SW 1271 (cell line): ENCODE measurements at places on chromosomes 13 and 19.
A peak's percentile ranks its signal among the peaks of the same experiment; 100 is the strongest.

GRCh38 chr19:43847884-43848283 lies 20.8 kb downstream of the ZNF283 start:
- DNase-seq, result no peak

- DNase-seq, result peak; percentile 92
Observed at GRCh38 chr13:60163478-60164233, at the start of gene DIAPH3. DIAPH3 (minus strand) TSS chr13:60163928; CDS start chr13:60163766, 162 bp downstream.

DNA sequence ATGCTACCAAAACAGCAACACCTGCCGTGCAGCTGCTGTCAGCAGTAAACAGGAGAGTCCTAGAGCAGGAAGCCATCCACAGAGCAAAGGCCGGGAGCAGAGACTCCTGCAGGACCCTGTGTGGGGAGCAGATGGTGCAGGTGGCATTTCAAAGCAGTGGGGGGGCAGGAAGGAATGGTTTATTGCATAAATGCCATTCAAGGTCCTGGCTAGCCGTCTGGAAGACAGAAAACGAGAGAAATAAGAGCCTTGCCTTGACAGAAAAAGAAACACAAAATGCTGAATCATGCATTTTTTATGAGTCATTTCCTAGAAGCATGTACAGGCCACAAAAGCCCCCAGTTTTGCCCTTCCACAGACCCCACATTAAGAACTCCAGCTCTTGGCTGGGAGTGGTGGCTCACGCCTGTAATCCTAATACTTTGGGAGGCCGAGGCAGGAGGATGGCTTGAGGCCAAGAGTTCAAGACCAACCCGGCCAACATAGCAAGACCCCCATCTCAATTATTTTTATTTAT lies 5.4 kb downstream of the RSPH6A start:
- DNase-seq, result no peak

- DNase-seq, result no peak
Observed at GRCh38 chr19:29563486-29564101, 37.8 kb downstream of the VSTM2B start.

DNA sequence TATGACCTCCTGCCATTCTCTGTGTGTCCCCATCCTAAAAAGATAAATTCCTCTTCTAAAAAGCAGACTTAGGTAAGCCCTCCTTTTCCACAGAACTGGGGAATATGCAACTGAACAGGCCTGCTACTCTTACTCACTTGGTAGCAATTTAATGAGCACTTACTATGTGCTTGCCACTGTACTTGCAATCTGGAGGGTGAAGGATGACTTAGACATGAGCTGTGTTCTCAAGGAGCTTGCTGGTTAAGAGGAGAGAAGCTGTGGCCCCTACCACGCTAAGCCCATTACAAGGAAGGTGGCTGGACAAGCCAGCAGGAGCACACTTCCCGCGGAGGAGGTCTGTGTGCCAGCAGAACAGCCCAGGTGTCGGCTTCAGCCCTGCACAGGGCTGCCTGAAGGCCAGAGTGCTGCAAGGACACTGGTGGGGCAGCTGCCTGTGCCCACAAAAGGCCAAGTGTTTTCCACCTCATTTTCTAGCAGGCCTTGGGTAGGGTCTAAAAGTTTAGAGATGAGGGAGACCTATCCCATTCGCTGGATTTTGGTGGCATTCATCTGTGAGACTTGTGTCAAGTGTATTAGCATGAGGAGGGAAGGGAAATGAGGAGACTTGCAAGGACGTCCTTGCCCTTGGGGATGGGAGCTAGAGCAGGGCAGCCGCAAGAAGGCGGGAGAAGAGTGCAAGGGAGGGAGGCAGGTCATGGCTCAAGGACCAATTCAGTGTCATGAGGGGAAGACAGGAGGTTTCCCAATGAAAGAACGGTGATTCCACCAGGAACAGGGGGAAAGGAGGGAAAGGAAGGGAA lies 52.0 kb downstream of the COL4A1 start:
- DNase-seq, result no peak

- no peak for DNase-seq
Observed at GRCh38 chr13:45863709-45864590, 12.4 kb upstream of the SIAH3 start.

DNA sequence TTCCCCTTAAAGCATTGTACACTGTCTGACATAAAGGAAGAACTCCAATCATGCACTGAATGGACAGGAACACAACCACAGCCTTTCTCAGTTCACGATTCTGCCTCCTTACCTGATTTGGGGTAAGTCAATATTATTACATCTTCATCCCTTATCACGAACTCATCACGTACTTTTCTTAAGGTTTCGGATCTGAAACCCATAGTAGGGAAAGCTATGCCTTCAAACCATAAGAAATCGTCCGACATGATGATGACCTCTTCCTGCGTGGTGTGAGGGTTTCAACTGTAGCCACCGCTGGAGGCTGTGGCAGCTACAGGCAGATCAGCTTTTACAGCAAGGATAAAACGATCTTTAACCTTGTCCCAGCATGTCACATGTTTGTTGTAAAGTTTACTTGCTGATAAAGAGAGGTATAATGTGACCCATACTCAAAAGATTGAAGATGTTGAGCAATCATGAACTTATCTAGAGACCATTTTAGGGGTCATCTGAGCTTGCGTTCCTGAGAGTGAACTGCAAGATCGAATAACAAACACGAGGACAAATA lies at the start of gene SULT2A1:
Gene SULT2A1, minus strand, starts transcription at position 306 of the 550 bp plus-strand sequence. Its CDS starts 58 bp downstream, at position 248.
- no peak for DNase-seq

DNA sequence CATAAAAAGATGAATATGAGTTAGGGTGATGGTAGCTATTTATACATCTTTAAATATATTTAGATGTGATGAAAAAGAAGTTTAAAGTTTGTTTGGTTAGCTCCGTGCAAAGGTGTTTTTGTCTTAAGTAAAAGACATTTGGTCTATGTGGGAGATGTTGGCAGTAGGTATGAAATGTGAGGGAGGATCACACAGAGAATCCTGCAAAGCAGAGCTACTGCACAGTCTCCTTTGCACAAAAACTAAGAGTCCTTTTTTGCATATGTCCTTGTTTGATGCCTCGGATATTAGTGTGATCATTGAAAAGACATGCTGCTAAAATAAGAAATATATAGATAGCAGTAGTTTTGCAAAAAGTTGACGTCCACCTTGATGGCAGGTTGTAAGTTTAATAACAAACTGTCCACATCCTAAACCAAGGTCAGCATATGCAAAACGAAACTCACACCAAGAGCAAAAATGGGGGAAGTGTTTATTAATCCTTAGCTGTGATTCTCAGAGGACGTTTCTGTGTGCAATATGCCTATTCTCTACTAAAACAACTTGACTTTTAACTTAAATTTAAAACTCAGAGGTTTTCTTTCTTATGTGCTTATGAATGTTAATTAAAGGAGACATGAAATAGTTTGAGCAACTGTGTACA lies 870.1 kb downstream of the PCDH9 start:
- DNase-seq, result no peak

DNA sequence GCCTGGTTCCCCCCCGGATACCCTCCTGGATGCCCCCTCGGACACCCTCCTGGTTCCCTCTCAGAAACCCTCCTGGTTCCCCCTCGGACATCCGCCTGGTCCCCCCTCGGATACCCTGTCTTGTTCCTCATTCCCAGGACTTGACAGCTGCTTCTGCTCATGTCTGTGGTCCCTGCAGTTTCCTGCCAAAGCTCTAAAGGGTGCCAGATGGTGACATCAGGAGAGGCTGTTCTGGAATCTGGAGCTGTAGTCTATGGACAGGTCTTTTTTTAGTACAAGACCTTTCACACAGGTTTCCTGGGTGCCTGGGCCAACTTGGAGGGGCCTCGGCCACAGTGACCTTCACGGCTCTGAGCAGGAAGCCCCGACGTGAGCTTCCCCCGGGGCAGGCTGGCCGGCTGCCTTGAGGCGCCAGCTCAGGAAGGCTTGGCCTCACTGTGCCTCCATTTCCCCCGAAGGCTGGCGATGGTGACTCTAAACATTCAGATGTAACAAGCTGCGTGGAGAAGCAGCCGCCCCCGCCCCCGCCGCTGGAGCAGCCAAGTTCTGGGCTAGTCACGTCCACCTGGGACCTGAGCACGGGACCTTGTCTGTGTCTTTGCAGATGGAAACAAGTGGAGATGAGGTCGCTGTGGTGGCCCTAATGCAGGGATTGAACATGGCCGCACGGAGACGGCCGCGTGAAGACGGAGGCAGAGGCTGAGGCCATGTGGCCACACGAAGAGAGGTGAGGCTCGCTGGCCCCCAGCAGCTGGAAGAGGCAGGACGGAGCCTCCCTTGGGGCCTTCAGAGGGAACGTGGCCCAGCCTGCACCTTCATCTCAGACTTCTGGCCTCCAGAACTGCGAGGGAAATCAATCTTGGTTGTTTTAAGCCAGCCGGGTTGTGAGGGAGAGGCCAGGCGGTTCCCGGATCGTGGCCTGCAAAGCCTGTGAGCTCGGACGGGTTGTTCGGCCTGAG lies 12.7 kb downstream of the SGTA start:
- no peak for DNase-seq

DNA sequence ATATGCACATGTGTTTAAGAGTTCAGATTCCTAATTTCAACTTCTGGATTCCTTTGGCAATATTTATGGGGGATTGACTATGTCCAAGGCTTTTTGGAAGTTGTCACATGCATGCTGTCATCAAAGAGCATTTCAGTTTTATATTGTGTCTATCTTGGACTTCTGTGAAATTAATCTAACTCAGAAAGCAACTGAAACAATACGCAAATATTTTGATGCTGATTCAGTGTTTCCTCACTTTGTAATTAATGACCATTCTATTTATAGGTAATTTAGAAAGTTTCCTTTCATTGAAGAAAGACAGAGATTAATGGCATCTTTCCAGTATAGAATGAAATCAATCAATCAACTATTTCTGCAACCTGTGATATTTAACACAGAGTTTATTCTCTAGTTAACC lies 550.1 kb downstream of the PCDH9 start:
- no peak for DNase-seq

DNA sequence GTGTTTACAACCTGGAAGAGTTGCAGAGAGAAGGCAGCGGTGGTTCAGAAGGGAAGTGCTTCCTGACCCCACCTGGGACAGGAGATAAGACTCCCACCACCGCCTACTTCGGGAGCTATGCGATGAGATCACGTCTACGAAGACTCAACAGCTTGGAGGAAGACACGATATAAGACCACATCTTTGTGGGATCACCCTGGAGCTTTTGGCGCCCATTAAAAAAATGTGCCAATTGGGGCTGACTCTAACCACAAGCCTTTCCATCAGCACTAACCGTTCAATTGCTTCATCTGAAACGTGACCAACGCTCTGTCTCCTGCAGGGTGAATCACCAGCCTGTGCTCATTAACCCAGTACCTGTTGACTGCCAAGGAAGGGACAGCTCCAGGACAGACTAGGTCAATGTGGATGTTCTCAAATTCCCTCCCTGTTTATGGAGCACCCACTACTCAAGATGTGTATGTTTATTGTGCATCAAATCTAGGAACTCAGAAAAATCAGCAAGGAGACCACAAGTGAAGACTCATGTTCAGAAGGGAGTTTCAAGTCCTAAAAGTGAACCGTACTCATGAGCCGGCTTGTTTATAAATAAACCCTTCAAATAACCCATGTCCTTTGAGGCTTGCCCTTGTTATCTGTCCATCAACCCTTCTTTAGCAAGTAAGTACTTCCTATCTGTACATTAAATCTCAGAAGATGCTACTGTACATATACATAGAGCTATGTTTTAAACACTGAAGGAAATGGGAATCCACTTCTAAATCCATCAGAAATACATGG lies 67.5 kb downstream of the LATS2 start:
- no peak for DNase-seq

GRCh38 chr13:74218291-74218690 lies 84.1 kb upstream of the KLF12 start:
- DNase-seq, result no peak

DNA sequence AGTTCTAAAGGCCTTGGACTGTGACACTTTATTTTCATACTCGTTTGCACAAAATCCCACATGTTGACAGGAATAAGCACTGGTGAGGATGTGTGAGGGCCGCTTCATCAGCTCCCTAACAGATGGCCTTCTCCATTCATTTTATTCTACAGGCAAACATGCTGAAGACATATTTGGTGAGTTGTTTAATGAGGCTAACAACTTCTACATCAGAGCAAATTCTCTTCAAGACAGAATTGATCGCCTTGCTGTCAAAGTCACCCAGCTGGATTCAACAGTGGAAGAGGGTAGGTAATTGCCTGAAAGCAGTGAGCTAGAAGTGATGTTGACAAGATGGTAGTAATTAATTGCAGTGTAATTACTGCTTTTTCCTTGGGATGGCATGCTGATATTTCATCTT lies 95.7 kb downstream of the GPR12 start:
- DNase-seq, result no peak

GRCh38 chr19:3243819-3244700 lies 19.6 kb downstream of the CELF5 start:
- DNase-seq, result no peak

DNA sequence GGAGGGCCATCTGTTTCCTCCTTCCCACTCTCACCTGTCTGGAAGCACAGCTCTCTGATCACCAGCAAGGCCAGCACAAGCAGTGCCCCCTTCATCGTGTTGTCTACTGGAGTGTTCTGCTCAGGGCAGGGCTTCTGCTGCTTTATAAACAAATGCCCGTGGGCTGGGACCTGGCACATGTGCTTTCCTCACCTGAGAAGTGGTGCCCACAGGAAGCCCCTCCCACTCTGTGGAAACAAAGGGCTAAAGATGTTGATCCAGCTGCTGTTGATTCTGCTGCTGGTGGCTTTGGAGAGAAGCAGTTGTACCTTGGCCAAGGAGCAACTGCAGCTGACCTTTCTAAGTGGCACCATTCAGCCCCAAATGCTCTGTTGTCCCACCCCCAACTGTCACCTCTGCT lies 26.4 kb upstream of the ZNF181 start:
- no peak for DNase-seq

DNA sequence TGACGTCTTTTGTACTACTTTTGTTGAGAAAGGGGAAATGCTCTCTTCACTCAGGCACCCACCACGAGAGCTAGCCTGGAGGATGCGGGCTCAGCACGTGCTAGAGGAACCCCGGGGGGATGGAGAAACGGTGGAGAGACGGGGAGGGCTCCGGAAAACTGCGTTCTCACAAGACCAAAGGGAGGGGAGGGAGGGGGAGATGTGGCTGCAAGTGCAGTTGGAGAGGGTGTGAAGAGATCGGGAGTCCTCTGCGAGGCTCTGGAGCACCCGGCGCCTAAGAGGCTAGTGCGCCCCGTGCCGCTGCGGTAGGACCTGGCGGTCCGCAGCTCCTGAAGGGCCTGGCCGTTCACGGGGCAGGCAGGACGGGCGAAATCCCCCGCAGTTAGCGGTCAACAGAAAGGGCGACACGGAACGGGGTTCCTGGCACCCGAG lies 43.4 kb upstream of the XPO4 start:
- DNase-seq, result no peak

DNA sequence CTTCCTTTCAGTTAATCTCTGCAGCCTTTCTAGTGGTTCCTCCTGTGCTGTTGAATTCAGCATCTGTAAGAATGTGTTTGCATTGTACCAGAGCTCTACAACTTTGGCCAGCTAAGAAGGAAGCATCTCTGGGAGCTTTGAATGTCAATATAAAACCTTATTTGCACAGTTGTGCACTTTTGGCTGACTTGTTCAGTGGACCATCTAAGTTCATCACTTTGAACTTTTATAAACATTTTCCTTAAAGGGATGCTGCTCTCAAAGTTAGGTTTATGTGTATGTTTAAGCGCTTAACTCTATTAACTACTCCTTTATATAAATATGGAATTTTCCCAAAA lies 15.6 kb downstream of the POLR1D start:
- no peak for DNase-seq
